ENCODE measurements at places on chromosomes 6 and 20. TPM values are rescaled to one million over a fixed set of nuclear protein-coding genes. Genes with fewer than 3 reads are reported as not detected.

DNA sequence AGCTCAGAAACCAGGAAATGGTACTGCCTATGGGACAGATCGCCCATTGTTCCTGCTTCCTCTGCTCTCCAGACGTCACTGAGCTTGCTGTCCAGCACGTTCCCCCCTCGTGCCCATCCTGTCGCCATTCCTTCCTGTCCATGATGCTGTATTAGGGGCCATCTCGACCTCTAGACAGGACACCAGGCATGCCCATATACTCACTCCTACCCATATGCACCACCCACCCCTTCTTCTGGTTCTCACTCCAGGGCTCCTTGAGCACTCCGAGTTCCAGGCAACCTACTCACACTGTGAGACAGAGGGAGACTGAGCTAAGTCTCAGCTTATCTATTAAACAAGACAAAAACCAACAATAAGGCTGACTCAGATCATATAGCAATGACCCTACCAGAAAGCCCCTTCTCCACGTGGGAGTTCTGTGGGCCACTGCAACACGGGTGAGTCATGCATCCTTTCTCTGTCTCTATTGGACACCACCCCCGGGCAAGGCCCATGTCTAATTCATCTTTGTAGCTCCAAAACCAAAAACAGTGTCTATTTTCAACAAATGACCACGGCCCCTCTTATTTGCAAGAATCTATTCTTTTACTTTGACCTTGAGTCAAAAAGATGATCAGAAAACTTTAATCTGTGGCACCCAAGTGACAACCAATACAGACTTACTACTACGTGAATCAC is 65.7 kb downstream of the PSMG4 start:
- H3K4me3 ChIP-seq, result no peak overlapping the region
- H3K4me1 ChIP-seq, result no peaks in the 10 kb centered on the region
- DNase-seq, result peak; percentile 22
- H3K27me3 ChIP-seq, result no peaks in the 10 kb centered on the region

DNA sequence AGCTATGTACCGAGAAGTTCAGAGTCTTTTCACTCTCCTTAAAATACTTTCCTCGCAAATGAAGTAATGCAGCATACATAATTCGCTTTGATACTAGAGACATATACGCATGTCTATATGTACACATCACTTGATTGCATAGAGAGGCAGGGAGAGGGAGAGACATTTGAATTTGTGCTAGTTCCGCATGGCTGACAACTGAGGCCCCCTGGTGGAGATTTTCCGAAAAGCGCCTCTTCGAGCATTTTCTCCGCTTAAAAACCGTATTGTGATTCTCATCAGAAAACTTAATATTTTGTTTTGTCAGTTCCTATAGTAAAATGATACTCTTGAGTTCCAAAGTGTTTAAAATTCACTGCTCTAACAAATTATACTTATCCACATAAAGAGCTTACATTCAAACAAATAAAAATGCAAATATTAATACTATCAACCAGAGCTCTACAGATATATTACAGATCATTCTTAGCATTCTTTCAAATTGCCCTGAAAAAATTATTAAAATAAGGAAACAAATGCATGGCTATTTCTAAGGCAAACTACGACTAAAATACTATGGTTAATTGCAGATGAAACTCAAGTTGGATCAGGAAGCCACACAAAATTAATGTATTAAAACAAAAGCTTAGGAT is 637 bp downstream of the MYLK4 start:
- H3K4me1 ChIP-seq, result peaks cover 5% of the 10 kb centered on the region
- no peak overlapping the region for H3K4me3 ChIP-seq
- H3K27me3 ChIP-seq, result no peaks in the 10 kb centered on the region
- H3K27ac ChIP-seq, result no peak overlapping the region

STX11 gene
- not detected for total RNA-seq

DNA sequence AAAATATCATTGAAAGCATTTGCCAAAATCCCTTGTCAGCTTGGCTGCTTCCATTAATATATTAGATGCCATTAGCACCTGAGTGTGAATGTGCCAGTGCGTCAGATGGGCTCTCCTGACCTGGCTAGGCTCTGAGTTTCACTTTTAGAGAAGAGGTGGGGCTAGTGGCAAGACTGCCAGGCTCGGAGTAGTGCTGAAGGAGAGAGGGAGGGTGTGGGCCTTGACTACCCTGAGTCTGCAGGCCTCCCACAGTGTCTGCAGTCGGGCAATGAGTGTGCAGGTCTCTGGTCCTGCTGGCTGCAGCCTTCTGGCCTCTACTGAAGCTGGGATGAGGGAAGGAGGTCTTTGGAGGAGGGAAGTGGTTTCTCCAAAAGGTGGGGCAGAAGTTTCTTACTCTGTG is 34.6 kb upstream of the PNPLA1 start:
- no peak overlapping the region for H3K27ac ChIP-seq
- peaks cover 33% of the 10 kb centered on the region for H3K36me3 ChIP-seq
- peak; percentile 60 for DNase-seq
- no peak overlapping the region for H3K4me3 ChIP-seq

- peak; percentile 28 for DNase-seq
- no peaks in the 10 kb centered on the region for H3K36me3 ChIP-seq
- no peak overlapping the region for H3K27ac ChIP-seq
- no peak overlapping the region for H3K4me3 ChIP-seq
- H3K27me3 ChIP-seq, result peaks cover 8% of the 10 kb centered on the region
These were observed 111.7 kb upstream of the NEDD9 start for GRCh38 chr6:11343963-11344723.

GRCh38 chr6:158780988-158781691 is 38.0 kb downstream of the EZR start:
- H3K4me3 ChIP-seq, result no peak overlapping the region
- DNase-seq, result no peak
- peaks cover 96% of the 10 kb centered on the region for H3K36me3 ChIP-seq
- H3K27ac ChIP-seq, result no peak overlapping the region
- no peaks in the 10 kb centered on the region for H3K4me1 ChIP-seq
- H3K27me3 ChIP-seq, result no peaks in the 10 kb centered on the region

DNA sequence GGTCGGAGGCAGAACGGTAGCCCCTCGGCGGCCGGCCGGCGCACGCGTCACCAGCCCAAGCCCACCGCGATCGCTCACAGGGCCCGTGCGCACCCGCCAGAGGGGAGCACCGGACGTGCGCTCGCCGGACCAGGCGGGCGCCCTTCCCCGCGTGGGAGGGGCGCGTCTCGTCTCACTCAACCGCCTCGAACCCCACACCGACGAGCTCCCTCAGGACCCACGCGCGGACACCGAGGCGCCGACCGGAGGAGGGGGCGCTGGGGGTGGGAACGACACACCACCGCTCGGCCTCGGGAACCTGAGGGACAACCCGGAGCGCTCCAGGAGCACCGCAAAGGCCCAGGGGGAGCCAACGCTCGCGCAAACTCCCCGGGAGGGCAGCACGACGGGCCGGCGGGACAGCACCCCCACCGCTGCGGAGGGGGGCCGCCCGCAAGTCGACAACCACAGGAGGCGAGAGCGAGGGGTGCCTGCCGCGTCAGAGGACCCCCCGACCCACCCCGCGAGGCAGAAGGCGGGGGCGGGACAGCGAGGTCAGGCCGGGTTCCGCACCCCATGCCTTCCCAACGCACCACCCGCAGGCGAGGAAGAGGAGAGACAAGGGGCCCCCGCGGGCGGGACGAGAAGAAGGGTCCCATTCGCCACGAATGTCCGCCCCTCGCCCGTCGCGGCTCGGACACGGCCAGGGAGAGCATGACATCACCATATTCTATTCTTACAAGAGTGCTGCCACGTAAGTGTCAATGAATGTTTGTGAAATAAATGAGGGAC is 512.7 kb upstream of the ZNF337 start:
- H3K4me1 ChIP-seq, result no peaks in the 10 kb centered on the region
- peak; percentile 76 for DNase-seq
- H3K27ac ChIP-seq, result no peak overlapping the region
- H3K4me3 ChIP-seq, result peak overlapping the region; percentile 56
- H3K36me3 ChIP-seq, result no peaks in the 10 kb centered on the region
- H3K27me3 ChIP-seq, result peaks cover 70% of the 10 kb centered on the region

DNA sequence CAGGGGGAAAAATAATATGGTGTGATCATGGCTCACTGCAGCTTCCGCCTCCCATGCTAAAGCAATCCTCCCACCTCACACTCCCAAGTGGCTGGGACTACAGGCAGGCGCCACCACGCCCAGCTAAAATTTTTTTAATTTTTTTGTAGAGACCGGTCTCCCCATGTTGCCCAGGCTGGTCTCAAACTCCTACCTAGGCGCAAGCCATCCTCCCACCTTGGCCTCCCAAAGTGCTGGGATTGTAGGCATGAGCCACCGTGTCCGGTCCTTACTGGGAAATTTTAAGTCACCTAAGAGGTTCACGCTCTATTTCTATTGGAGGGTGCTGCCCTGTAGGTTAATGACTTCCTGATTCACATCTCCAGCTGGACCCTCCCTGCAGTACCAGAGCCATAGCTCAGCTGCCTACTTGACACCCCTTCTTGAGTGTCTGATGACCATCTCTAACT is 626 bp upstream of the CDK5RAP1 start:
- H3K4me3 ChIP-seq, result peak overlapping the region; percentile 99
- no peaks in the 10 kb centered on the region for H3K27me3 ChIP-seq
- DNase-seq, result no peak
- H3K27ac ChIP-seq, result no peak overlapping the region
- peaks cover 7% of the 10 kb centered on the region for H3K4me1 ChIP-seq
- H3K36me3 ChIP-seq, result no peaks in the 10 kb centered on the region

DNA sequence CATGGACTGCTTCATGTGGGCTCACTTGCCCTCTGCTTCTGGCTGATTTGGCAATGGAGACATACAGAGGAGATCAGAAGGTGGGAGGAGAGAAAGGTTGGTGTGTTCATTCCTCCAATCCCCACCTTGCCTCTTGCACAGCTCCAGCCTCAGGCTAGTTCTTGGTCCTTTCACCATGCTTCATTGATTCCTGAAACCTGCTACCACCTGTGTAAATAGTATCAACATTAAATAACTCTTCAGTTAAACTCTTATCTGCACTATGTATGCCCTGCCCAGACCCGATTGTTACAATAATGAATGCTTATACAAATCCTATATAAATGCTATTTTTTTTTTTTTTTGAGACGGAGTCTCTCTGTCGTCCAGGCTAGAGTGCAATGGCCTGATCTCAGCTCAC is 174.5 kb downstream of the CD83 start:
- H3K36me3 ChIP-seq, result no peaks in the 10 kb centered on the region
- H3K4me3 ChIP-seq, result no peak overlapping the region
- H3K4me1 ChIP-seq, result peaks cover 5% of the 10 kb centered on the region
- no peak for DNase-seq
- no peak overlapping the region for H3K27ac ChIP-seq

GRCh38 chr6:69735027-69735426 is 61.8 kb downstream of the LMBRD1 start:
- no peaks in the 10 kb centered on the region for H3K4me1 ChIP-seq
- H3K27me3 ChIP-seq, result no peaks in the 10 kb centered on the region
- H3K36me3 ChIP-seq, result peaks cover 44% of the 10 kb centered on the region
- no peak overlapping the region for H3K27ac ChIP-seq

DNA sequence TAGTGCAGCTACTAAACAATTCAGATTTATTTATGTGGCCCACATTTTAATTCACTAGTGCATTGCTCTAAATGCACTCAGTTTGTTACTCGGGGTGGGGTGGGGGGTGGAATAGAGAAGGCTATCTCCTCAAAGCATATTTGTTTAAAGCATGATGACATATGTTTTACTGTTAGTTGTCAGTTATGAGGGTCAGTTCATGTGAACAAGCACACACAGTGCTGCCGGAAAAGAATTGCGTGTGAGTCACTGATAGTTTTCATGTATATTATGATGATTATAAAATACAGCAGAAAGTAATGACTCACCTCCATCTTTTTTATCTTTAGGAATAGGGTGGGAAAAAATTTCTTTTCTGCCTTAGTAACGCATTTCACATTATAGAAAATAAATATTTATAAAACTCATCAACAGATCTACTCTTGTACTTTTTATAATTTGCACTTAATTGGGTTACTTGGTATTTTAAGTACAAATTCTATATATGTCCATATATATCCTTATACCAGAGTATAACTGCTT is 42.2 kb upstream of the STXBP5 start:
- peaks cover 14% of the 10 kb centered on the region for H3K4me1 ChIP-seq
- no peaks in the 10 kb centered on the region for H3K27me3 ChIP-seq
- H3K27ac ChIP-seq, result no peak overlapping the region
- no peaks in the 10 kb centered on the region for H3K36me3 ChIP-seq

DNA sequence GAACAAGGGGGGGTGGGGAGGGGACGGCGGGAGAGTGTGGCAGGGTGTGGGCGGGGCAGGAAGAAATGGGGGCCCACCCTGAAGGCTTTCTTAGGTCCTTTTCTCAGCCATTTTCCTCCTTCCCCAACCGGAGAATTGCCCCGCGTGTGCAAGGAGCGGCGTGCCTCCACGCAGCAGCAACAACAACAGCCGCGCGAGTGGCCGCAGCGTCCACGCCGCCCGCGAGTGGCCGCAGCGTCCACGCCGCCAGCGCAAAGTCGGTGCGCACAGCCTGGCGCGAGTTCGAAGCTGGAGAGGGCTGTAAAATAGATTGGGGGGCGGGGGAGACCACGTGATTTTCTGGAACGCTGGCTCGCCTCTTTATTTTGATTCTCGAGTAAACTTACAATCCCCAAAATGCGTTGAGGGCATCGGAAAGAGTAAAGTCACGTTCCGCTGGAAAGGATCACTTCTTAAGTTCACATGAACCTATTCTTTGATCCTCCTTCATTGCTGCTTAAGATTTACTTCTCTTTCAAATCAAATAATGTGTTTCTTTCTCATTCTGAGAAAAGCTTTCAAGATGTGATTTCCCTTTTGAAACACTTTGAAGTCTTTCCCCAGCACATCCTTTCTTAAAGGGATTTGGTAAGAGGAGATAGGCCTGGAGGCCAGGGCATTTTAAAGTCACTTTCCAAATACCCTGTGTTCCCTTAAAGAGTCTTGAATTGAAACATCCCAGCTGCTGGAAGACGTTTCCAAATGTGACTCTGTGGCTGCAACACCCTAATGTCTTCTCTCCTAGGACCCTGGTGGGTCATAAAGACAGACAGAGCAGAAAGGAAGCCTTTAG is 66.7 kb upstream of the ZNF217 start:
- no peak overlapping the region for H3K4me3 ChIP-seq
- H3K36me3 ChIP-seq, result no peaks in the 10 kb centered on the region
- peaks cover 4% of the 10 kb centered on the region for H3K4me1 ChIP-seq
- H3K27ac ChIP-seq, result peak overlapping the region; percentile 10
- no peaks in the 10 kb centered on the region for H3K27me3 ChIP-seq
- DNase-seq, result no peak

DNA sequence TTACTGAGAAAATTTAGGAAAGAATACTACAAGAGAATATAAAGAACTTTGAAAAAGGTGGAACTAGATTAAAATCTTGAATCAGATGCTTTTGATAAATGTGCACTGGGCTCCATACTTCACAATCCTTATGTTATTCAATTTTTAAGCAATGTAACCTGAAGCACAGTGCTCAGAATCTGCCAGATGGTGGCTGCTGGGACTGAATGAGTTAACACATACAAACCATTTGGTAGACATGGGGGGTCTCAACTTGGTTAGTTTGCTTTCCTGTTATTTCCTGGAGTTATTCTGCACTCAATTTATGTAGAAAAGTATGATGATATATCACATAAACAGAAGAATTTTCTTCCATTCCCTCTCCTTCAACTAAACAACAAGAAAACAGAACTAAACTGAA is 326.5 kb downstream of the RNGTT start:
- H3K27me3 ChIP-seq, result no peaks in the 10 kb centered on the region
- H3K36me3 ChIP-seq, result no peaks in the 10 kb centered on the region
- no peak overlapping the region for H3K27ac ChIP-seq
- DNase-seq, result no peak
- no peak overlapping the region for H3K4me3 ChIP-seq

BANF2 gene
- total RNA-seq, result not detected

GRCh38 chr6:37517411-37517812 is 17.7 kb upstream of the CCDC167 start:
- H3K27me3 ChIP-seq, result peaks cover 13% of the 10 kb centered on the region
- no peak for DNase-seq
- no peak overlapping the region for H3K4me3 ChIP-seq
- H3K27ac ChIP-seq, result peak overlapping the region; percentile 68
- no peaks in the 10 kb centered on the region for H3K36me3 ChIP-seq

Measured in endodermal cell (in vitro differentiated cells).